ENCODE measurements at places on chromosomes 11 and 22. TPM values are rescaled to one million over a fixed set of nuclear protein-coding genes. Genes with fewer than 3 reads are reported as not detected.

- no peaks in the 10 kb centered on the region for H3K27me3 ChIP-seq
- H3K4me3 ChIP-seq: no peak overlapping the region
- DNase-seq: no peak
- H3K4me1 ChIP-seq: no peaks in the 10 kb centered on the region
These were observed 187.7 kb downstream of the EFCAB6 start for GRCh38 chr22:43624144-43624998.

- H3K27me3 ChIP-seq: no peaks in the 10 kb centered on the region
- H3K4me1 ChIP-seq: no peaks in the 10 kb centered on the region
- DNase-seq: no peak
These were observed 74.8 kb upstream of the E2F8 start for GRCh38 chr11:19315511-19315910.

GRCh38 chr22:39349506-39349966, 255 bp upstream of the SYNGR1 start:
- H3K27ac ChIP-seq: peak overlapping the region; percentile 22
- DNase-seq: no peak
- H3K27me3 ChIP-seq: peaks cover 11% of the 10 kb centered on the region
- H3K4me3 ChIP-seq: peak overlapping the region; percentile 42
- H3K36me3 ChIP-seq: no peaks in the 10 kb centered on the region

DNA sequence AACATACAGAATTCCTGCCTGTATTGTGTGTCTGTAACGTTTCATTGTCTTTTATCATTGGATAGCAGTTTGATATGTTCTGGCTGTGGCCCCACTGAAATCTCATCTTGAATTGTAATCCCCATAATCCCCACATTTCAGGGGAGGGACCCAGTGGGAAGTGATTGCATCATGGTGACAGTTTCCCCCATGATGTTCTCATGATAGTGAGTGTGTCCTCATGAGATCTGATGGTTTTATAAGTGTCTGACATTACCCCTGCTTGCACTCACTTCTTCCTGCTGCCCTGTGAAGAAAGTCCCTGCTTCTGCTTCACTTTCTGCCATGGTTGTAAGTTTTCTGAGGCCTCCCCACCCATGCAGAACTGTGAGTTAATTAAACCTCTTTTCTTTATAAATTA, 19.6 kb upstream of the MTMR2 start:
- H3K27ac ChIP-seq: no peak overlapping the region
- DNase-seq: no peak
- H3K4me3 ChIP-seq: no peak overlapping the region

GRCh38 chr11:132910011-132910760, 622.1 kb downstream of the OPCML start:
- H3K27me3 ChIP-seq: no peaks in the 10 kb centered on the region
- no peak overlapping the region for H3K27ac ChIP-seq
- DNase-seq: no peak
- H3K4me3 ChIP-seq: no peak overlapping the region
- no peaks in the 10 kb centered on the region for H3K4me1 ChIP-seq

- no peak overlapping the region for H3K4me3 ChIP-seq
- no peak for DNase-seq
- H3K27me3 ChIP-seq: no peaks in the 10 kb centered on the region
- H3K27ac ChIP-seq: no peak overlapping the region
These were observed 201.1 kb upstream of the LRRC4C start for GRCh38 chr11:41660585-41660984.

- no peaks in the 10 kb centered on the region for H3K27me3 ChIP-seq
- no peak overlapping the region for H3K4me3 ChIP-seq
- no peak overlapping the region for H3K27ac ChIP-seq
- H3K36me3 ChIP-seq: no peaks in the 10 kb centered on the region
- H3K4me1 ChIP-seq: peaks cover 9% of the 10 kb centered on the region
These were observed 920.1 kb downstream of the BRD1 start for GRCh38 chr22:48907591-48907990.

DNA sequence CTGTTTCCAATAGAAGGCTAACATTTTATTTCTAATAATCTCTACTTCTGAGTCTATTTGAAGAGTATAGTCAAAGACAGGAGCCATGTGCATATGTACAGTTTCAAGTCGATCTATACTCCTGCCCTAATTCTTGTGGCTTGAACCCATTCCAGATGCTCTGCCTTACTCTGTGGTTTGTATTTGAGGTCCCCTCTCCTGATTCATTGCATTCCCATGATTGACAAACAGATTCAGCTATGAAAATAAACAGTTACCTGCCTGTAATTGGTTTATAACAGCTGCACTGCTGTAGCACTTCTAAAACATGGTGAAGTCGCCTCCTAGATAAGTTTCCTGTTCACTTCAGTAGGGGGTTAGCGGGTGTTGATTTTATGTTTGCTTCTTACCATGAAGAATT, 138.7 kb downstream of the SOX6 start:
- no peaks in the 10 kb centered on the region for H3K4me1 ChIP-seq
- no peak for DNase-seq
- H3K27me3 ChIP-seq: no peaks in the 10 kb centered on the region
- no peak overlapping the region for H3K4me3 ChIP-seq
- no peak overlapping the region for H3K27ac ChIP-seq
- no peaks in the 10 kb centered on the region for H3K36me3 ChIP-seq

The B3GAT3 gene
- 68.2 TPM for total RNA-seq

All from CD8-positive, alpha-beta memory T cell (primary cell).